Naive thymus-derived CD4-positive, alpha-beta T cell (primary cell): ENCODE measurements at places on chromosomes 1 and 21. TPM values are rescaled to one million over a fixed set of nuclear protein-coding genes. Genes with fewer than 3 reads are reported as not detected.

DNA sequence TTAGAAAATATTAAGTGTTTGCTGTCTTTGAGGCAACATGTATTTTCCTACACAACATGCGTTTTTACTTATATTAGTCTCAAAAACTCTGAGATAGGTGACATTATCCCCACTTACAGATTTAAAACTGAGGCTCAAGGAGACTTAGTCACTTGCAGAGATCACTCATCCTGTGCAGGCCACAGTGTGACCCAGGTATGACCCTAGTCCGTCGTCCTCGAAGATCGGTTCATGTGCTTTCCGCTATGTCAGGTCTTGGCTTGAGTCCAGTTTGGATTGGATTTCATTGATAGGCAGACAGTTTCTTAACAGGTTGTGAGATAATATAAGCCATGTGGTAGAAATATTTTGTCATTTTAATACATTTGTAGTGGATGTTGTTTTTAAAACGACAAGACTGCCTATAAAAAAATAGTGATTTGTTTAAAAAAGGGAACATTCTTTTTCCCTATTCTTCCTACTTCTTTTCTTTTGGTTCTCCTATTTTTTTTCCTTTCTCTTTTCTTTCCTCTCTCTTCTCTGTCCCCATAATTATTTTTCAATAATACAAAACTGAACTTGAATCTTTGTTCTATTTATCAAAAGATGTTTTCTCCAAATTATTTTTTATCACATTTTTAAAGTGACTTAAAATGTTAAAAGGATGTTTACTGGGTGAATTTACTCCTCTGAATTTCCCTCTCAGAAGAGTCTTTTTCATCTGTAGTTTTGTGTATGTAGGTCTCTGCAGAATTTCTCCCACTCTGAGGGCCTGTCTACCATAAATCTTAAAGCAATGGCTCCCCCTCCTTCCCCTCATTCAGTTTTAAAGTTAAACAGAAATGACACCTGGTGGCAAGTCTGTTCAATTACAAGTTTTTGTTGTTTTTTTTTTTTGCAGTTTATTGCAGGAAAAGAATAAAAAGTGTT lies 81.8 kb downstream of the PHTF1 start:
- DNase-seq = no peak

GRCh38 chr1:32749771-32750170 lies 47.2 kb upstream of the SYNC start:
- no peak for DNase-seq

DNA sequence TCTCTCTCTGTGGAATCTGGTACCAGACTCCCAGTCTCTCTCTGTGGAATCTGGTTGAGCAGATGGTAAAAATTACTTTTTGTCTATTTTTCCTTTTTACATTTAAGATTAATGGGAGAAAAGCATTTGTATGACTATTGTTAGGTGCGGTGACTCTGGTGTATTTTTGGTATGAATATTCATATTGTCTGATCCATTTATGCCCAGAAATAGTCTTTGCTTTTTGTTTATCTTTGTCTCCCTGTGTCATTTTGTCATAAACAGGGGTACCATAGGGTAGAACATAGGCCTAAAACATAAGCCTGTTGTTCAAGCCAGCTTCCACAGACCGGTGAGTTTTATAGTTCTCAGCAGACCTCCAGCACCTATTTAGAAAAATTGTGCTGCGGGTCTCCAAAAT lies 78.7 kb downstream of the ETS2 start:
- DNase-seq = no peak

DNA sequence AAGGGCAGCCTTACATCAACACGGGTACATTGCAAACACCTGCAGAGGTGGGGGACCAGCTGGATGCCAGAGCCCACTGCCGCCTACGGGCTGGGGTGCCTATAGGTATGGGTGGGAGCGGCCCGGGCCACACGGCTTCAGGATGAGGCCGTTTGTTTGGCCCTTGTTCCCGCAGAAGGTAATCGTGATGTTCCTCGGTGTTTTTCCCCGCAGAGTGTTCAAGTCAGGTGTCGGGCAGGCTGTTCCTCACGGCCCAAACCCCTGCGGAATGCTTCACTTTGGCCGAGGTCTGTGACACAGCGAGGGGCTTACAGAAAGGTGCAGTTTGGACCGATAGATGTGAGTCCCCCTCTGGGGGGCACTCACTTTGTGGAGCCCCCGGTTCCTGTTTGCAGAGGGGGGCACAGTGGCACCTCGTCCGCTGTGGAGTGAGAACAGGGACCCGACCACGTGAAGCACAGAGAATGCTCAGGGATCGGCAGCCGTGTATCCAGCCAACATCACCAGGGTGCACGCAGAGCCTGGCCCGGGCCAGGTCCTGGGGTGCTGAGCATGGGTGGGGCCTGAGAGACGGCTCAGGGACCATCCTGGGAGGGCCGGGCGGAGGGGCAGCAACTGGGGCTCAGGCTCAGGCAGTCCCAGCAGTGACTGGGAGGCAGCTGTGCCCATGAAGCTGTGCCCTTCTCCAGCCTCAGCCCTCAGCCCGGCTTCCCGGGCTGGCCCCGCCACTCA lies 453 bp upstream of the TTLL10 start:
- DNase-seq = no peak

DNA sequence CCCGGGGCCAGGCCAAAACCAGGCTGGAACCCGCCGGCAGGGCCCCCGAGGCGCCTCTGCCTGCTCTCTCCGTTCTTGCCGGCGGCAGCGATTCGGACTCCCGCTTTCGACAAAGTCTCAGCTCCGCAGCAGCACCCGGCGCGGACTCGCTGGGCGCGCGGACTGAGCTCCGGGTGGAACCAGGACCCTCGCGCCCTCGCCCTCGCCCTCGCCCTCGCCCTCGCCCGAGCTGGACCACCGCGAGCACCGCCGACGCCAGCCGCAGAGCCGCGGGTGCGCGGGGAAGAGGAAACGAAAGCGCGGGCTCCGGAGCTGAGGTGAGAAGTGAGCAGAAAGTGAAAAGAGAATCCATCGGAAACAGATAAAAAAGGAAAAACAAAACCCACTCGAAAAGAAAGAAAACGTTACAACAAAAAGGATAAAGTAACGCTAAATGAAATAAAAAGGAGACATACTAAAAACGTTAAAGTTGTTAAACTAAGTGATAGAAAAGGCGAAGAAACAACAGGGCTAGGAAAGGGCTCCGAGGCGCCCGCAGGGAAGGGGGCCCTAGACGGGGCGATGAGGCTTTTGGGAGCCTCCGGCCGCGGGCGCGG lies 64.9 kb downstream of the MEF2D start:
- DNase-seq = no peak

- no peak for DNase-seq
Observed at GRCh38 chr21:45103971-45104520, 29.7 kb downstream of the ADARB1 start.

- no peak for DNase-seq
Observed at GRCh38 chr1:183048087-183049085, 25.2 kb downstream of the LAMC1 start.

GRCh38 chr1:101250222-101250621 lies 13.4 kb downstream of the S1PR1 start:
- DNase-seq = no peak

- DNase-seq = no peak
Observed at GRCh38 chr1:218743861-218744505, 398.8 kb downstream of the TGFB2 start.

DNA sequence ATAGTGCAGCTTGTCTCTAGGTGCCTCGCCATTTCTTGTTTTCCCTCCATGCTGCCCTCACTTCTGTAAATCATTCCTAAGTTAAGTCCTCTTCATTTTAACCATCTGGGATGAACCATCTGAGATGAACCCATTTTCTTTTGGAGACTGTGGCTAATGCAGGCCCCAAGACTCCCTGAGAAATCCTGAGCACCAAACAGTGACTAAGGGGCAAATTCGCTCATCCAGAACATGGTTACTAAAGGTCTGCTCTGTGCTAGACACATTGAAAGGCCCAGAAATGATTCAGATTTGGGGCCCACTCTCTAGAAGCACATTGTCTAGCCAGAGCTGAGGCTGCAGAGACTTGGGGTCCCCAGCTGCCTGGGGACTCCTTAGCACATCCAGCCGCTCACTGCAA lies 151.9 kb upstream of the CTTNBP2NL start:
- DNase-seq = no peak

- no peak for DNase-seq
Observed at GRCh38 chr1:53340660-53341520, 13.0 kb upstream of the LRP8 start.

GRCh38 chr21:39788383-39788782 lies 43.4 kb downstream of the IGSF5 start:
- no peak for DNase-seq

GRCh38 chr1:202324646-202325045 lies 17.1 kb downstream of the UBE2T start:
- no peak for DNase-seq

ARID1A gene
- 131 TPM for total RNA-seq

C1orf226 gene
- not detected for total RNA-seq

GJA5 gene
- not detected in 2 replicates for total RNA-seq

PLA2G2C gene
- total RNA-seq = not detected

FAM163A gene
- total RNA-seq = not detected in 2 replicates

NUAK2 gene
- total RNA-seq = 52.9 TPM
